Tibial artery (tissue), 4 donors: ENCODE measurements at places on chromosomes 5 and 9.
A peak's percentile ranks its signal among the peaks of the same experiment; 100 is the strongest.

DNA sequence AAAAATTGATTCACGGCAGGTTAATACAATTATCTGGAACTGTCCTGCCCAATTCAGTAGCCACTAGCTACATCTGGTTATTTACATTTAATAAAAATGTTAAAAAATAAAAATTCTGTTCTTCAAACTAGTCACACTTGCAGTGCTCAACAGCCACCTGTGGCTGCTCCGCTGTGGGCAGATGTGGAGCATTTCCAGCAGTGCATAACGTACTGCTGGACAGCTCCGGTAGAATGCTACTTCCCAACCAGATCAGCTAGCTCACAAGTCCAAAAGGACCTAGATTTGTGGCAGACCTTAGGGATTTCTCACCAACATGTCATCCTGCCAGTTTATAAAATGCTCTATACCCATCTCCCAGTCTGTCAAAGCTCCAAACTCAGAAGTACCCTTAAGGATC lies 42.8 kb downstream of the SETX start:
- no peak for DNase-seq

GRCh38 chr9:2253636-2254580 lies 238.8 kb downstream of the SMARCA2 start:
- DNase-seq = no peak

DNA sequence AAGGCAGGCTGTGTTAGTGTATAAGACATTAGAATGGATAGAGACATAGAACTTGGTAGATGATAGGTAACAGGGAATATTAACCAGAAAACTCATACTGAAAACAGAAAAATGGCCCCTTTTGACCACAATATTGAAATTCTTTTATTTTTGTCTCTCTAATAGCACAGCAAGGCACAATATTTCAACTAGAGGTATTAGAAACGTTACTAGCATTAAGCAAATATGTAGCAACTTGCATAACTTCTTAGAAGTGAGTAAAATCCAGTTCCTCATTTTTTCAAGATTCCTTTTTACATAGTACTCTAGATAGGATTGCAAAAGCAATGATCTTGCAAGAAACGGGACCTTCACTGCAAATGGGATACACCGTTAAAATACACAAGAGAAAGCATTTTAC lies 102.7 kb upstream of the VCAN start:
- DNase-seq = no peak

DNA sequence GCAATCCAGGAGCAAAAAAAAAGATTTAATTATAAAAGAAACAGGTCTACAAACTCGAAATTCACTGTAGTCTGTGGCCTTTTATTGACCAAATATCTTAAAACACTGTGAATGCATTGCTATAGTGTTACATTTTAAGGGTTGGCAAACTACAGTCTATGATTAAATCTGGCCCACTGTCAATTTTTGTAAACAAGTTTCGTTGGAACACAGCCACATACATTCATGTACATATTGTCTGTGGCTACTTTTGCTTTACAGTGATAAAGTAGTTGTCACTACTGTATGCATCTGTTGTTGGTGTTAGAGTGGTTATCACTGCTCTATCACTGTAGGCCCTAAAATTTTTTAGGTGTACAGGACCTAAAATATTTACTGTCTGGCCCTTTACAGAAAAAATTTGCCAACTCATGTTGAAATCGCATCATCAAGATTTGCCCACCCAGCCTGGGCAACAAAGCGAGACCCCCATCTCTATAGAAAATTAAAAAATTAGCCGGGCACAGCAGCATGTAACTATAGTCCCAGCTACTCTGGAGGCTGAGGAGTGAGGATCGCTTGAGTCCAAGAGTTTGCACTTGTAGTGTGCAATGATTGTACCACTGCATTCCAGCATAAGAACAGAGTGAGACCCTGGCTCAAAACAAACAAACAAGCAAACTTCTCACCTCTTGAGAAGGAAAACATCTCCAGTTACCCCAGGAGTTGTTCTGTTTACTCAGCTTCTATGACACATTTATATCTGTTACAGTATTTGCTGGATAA lies 89.0 kb downstream of the ERBIN start:
- no peak for DNase-seq

- no peak for DNase-seq
Observed at GRCh38 chr5:42377496-42377895, 45.7 kb upstream of the GHR start.

DNA sequence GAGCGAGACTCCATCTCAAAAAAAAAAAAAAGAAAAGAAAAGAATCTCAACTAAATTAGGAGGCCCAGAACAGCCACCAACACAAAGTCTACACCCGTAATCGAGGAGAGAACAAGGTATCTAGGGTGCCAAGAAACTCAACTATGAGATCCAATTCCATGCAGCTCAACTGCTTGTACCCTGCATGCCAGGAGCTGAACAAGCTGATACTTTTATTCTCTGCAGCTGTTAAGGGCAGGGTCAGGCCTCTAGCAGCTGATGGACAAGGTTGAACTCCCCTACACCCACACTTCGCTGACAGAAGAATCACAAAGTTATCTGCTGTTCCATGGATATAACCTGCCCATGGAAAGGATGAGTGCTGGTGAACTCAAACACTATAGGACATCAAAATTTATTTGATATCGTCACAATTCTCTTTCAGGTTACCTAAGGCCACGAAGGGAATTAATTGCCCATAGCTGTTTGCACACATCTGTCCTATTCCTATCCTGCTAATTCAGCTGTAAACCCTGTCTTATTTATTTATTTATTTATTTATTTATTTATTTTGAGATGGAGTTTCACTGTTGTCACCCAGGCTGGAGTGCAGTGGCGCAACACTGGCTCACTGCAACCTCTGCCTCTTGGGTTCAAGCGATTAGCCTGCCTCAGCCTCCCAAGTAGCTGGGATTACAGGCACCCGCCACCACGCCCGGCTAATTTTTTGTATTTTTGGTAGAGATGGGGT lies 20.7 kb downstream of the UBAP2 start:
- DNase-seq = no peak

- no peak for DNase-seq
Observed at GRCh38 chr5:72955143-72955767, 586 bp upstream of the FCHO2 start.

DNA sequence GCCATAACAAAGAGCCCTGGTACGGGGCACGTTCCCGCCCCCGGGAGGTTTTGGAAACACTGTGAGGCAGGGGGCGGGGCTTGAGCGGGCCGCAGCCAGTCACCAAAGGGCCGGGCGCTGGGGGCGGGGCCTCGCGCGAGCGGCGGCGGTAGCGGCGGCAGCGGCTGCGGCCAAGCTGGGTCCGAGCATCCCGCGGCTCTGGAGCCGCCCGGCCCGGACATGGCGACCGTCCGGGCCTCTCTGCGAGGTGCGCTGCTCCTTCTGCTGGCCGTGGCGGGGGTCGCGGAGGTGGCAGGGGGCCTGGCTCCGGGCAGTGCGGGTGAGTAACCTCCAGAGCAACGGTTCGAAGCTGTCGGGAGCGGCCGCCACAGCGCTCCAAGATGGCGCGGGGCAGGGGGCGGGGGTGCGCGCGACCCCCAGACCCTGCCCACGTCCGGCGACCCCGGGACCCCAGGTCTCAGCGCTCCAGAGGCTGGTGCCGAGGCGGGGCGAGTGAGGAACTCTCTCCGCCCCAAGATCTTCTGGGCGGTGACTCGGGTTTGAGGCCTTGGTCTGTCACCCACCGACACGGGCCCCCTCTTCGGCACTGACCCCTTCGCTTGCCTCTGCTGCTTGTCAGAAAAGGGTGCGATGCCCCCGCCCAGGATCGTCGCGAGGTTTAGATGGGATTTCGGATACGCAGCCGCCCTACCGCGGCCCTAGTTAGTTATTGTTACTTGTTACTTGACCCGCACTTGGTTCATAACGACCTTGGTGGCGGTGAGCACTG lies at the start of gene RECK:
Gene RECK, plus strand, starts transcription at position 134 of the 769 bp plus-strand sequence. Its CDS starts 86 bp downstream, at position 220.
- DNase-seq = peak; percentile 92
